GM23248 (cell line): ENCODE measurements at places on chromosomes 16 and 17.
A peak's percentile ranks its signal among the peaks of the same experiment; 100 is the strongest.

- DNase-seq, result no peak
These were observed 125.0 kb upstream of the IRX3 start for GRCh38 chr16:54411544-54411943.

DNA sequence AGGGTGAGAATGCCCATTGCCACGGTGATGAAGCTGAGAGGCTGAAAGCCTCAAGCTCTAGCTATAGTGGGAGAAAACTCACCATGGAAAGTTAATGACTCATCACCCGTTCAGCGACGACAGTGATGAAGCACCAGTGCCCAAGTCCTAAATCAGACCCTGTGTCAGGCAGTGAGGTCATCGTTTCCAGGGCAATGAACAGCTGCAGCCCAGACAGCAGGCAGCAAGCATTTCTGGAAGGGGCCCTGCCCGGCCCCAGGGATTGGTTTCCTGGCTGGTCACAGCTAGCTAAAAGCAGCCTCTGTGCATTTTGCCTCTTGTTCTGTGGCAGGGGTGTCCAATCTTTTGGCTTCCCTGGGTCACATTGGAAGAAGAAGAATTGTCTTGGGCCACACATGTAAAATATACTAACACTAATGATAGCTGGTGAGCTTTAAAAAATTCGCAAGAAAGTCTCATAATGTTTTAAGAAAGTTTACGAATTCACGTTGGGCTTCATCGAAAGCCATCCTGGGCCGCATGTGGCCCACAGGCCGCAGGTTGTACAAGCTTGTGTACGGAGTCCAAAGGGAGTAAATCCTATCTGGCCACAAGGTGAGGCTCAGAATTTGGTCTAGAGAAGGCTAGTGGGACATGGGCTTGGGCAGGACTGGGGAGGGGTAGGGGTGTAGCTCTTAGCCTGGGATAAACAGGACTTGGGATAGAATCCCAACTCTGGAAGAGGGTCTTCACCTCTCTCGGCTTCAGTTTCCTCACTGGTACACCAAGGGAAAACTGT lies 40.6 kb downstream of the MIS12 start:
- DNase-seq, result peak; percentile 97

DNA sequence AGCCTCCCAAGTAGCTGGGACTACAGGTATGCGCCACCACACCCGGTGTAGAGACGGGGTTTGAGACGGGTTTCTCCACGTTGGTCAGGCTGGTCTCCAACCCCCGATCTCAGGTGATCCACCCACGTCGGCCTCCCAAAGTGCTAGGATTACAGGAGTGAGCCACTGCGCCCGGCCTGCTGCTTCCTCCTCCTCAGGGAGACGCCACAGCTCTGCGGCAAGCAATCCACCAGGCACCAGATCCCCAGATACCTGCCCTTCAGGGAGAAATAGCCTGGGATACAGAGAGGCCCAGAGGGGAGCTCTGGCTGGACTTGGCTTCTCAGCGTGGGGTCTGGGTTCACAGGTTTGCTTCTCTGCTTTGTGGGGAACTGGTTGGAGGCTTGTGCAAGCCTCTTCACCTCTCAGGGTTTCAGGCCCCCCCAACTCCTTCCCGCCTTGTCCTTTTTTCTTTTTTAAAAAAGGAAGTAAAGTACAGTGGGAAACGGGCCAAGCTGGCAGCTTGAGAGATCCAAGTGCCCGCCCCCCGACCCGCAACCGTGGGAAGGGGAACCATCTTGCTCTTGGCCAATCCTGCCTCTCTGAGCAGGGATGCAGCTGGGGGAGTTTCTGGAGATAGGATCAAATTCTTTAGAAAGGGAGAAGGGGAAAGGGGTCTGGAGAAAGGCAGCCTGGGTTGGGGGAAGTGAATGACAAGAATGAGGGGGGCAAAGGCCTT lies 2.6 kb upstream of the SPHK1 start:
- peak; percentile 30 for DNase-seq

GRCh38 chr17:66676421-66676820 lies 158.5 kb upstream of the CACNG5 start:
- peak; percentile 36 for DNase-seq

DNA sequence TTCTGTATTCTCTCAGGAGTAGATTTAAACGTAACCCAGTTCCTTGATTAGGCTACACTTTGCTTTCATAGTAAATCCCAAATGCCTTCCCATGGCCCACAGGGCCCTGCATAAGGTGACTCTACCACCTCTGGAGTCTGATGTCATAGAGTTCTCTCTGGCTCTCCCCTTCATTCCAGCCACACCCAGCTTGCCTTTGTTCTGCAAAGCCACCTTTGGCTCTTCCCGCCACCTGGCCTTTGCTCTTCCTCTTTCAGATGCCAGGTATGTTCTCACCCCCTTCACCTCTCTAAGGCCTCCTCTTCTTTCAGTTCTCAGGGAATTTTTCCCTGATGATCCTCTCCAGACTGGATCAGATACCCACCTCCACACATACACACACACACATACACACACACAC lies 141.3 kb upstream of the HSBP1 start:
- DNase-seq, result no peak

- DNase-seq, result no peak
These were observed 18.2 kb downstream of the DHX38 start for GRCh38 chr16:72111657-72112451.

DNA sequence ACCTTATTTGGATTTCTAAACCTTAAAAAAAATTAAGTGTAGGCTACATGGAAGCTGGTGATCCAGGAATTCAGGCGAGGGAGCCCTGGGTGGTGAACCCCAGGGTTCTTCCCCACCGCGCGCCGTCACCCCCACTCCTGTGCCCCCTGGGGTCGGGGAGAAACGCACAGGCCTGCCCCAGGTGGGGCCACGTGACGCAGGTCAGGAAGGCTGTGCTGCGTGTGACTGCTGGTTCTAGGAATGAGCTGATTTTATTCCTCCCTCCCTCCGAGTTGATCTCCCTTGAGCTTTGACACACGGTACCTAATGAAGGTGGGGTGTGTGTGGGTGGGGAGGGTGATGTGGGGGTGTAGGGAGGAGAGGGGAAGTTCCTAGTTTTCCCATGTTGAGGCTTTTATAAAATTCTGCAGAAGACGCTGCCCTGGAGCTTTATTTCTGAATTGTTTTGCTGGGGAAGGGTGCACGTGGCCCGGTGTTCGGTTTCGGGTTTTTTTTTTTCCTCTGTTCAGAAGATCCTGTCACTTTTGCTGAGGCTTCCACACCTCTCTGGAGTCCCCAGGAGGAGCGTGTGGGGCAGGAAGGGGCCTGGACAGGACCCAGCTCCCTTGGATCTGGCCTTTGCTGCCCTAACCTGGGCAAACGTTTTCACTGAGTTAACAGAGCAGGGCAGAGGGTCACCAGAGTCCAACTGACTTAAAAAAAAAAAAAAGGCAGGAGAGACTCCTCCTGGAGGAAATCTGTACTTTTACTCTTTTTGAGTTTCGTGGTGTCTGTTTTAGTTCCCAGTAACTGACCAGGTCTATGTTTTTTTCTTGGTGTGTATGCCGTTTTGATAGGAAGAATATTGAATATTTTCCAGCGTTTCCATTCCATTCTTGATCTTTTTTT lies 55.8 kb upstream of the GSE1 start:
- DNase-seq, result peak; percentile 51

- DNase-seq, result no peak
These were observed 368.4 kb downstream of the SOX9 start for GRCh38 chr17:72489272-72489641.

DNA sequence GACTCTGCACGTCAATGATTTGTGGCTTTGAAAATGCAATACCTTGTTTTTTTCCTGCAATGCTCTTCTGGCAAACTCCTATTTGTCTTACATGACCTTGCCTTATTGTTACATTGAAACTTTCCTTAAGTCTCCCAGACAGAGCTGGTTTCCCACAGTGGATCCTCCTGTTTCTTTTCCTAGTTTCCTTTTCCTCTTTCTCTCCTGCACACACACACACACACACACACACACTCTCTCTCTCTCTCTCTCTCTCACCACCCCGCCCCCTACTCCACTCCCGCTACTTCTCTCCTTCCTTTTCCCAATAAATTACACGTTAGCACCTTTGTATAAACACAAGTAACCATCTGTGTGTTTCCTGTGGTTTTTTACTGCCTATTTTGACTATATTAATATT lies 2.3 kb downstream of the ORC6 start:
- DNase-seq, result no peak

- peak; percentile 96 for DNase-seq
These were observed 8.8 kb upstream of the CNOT1 start for GRCh38 chr16:58638148-58639036.

- peak; percentile 68 for DNase-seq
These were observed 90.6 kb upstream of the CDH5 start for GRCh38 chr16:66275775-66276428.

- DNase-seq, result no peak
These were observed 9.9 kb downstream of the CYGB start for GRCh38 chr17:76527430-76528111.

GRCh38 chr16:14628806-14629611 lies 1.1 kb downstream of the PARN start:
- no peak for DNase-seq

DNA sequence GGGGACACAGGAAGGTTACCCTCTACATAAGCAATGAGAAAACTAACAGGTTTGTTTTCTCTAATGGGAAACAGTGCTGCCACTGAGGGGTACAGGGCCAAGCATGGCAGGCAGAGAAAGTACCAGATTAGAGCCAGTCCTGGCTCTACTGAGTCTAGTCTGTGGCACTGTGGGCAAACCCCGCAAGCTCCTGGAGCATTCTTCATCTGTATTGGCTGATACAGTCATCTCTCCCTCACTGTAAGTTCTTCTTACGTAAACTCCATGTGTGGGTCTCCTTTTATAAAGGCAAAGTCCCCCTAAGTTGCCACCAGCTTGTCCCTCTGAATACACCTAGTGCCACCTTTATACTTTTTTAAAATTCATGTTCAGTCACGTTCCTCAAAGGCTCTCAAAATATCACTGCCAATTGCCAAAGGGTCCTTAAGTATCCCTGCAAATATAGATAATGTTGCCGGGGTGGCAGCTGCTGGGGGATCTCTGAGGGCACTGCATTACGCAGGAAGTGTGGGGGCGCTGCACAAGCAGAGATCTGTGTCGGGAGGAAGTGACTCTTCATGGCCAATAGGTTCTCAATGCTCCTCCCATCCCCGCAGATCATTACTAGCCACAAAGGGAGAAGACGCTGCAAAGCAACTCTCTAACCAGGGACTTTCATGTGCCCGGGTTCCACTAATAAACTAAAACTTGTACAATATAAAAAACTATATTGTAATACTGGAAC lies 18.8 kb downstream of the XPO6 start:
- DNase-seq, result no peak

GRCh38 chr17:33021731-33022408 lies 30.2 kb downstream of the SPACA3 start:
- DNase-seq, result no peak

- no peak for DNase-seq
These were observed 228.0 kb downstream of the C16orf78 start for GRCh38 chr16:49601576-49601975.

DNA sequence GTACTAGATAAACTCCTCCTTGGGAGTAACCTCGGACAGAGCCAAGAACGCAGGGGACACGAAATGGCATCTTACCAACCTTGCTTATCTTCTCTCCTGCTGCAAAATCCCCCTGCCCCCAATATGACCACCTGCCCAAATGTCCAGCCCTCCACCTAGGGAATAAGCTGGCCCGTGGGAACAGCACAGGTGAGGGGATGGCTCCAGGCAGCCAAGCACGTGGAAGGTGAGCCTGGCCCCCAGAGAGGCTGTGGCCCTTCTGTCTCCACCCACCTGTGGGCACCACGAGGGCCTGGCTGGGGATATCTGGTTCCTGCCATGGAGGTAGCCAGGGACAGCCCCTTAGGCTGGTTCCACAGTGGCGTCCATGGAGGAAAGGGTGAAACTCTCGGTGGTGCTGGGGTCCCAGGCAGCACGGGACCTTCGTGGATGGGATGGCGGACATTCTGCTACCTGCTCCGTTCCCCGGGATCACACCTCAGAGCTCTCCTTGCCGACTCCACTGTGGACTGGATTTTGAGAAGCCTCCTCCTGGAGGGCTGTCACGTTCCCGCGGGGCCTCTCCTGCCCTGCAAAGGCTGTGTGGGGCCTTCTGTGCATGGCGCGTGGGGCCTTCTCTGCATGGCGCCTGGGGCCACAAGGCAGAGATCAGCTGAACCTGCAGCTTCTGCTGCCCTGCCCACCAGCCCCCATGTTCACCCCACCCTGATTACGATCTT lies 388.5 kb upstream of the TNRC6C start:
- DNase-seq, result no peak

GRCh38 chr17:68289473-68289872 lies 1.5 kb downstream of the SLC16A6 start:
- peak; percentile 20 for DNase-seq

- DNase-seq, result no peak
These were observed 8.6 kb upstream of the TMC7 start for GRCh38 chr16:18975109-18975508.

DNA sequence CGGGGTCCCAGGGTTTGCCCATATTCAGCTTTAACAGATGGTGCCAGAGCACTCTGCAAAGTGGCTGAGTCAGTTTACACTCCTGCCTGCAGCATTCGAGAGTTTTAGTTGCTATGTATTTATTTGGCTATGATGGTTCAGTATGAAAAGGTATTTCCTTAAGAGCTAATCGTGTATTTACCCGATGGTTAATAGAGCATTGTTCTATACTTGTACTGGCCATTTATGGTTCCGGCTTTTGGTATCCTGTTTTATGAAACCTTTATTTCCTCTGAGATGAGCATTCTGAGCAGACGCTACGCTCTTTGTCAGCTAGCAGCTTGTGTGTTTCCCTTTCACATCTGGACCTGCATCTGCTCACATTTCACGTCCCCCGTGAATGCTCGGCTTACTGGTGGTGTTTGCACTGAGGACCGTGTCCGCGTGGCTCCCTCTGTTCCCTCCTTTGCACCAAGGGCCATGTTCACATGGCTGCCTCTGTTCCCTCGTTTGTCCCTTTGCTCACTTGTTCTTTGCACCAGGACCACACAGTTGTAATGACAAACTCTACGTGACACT lies 149.1 kb upstream of the CHMP6 start:
- DNase-seq, result no peak

- DNase-seq, result no peak
These were observed 35.4 kb upstream of the ARL6IP1 start for GRCh38 chr16:18836702-18837101.

- no peak for DNase-seq
These were observed 3.1 kb downstream of the TMEM231 start for GRCh38 chr16:75552951-75553350.

- DNase-seq, result peak; percentile 62
These were observed 109.2 kb downstream of the C16orf95 start for GRCh38 chr16:87207965-87208364.

DNA sequence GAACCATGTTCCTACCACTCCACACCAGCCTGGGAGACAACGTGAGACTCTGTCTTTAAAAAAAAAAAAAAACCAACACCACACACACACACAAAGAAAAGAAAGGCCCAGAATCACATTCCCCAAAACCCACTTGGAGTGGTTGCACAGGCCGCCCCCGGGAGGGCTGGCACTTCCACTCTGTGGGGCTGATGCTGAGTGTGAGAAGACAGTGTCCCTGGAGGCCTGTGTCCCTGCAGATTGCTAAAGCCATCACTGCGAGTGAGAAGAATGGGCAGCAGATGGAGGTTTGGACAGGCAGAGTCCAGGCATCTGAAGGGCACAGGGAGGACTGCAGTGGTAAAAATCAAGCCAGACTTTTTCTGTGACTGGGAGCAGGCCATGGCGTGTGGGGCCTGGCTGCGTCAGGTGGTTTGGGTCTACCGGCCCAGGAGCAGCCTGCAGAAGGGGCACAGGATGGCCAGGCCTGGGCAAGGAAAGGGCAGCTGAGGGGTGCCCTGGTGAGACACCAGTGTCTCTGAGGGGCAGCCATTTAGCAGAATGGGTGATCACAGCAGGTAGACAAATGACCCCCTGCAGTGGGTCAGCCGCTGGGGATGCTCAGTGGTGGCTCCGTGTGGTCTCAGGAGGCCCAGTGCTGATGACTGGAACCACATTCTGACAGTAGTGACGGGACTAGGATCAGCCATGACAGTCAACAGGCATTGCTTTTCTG lies 13.1 kb downstream of the CTRB2 start:
- DNase-seq, result no peak
